ENCODE measurements at places on chromosomes 2 and 18.

DNA sequence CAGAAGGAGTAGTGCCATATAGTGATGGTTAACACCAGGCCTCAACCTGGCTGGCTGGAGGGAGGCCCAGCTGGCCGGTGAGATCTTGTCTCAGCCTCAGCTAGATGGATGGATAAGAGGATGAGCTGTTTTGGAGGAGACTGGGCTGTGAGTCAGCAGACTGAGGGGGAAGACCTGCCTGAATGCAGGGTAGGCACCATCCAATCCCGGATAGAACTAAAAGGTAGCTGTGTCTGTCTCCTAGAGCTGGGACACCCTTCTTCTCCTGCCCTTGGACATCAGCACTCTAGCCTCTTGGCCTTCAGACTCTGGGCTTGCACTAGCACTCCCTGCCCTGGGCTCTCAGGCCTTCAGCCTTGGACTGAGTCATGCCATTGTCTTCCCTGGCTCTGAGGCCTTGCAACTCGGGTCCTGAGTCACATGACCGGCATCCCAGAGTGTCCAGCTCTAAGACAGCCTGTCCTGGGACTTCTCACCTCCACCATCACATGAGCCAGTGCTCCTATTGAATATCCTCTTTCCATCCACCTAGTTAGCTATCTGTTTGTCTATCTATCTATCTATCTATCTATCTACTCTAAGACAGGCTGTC is 131.3 kb downstream of the TPO start:
- peak; percentile 66 for DNase-seq

- no peak for DNase-seq
These were observed 675.3 kb downstream of the TMEM182 start for GRCh38 chr2:103437161-103437560.

DNA sequence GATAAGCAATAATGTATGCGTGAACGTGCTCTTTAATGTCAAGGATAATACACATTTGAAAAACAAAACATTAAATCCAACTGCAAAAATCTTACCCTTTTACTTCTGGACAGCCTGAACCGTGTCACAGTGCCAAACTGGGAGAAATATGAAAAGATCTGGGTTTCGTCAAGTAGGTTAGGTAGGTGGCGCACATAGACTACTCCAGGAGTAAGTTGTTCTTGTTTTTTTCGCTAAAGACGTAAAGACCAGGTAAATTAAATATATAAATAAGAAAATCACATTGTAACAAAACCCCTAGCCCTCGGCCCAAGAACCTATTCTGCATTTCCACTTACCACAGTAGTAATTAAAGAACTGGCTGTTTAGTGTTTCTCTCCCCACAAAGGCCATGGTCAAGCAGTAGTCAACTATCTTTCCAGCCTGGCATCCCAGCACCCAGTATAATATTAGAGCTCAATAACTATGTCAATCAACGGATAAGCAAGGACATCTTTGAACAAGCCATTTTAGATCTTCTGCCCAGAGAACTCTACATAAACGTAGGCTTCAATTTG is 1.1 kb downstream of the NIFK start:
- DNase-seq: no peak

GRCh38 chr2:225889452-225889851 is 489.9 kb downstream of the NYAP2 start:
- peak; percentile 82 for DNase-seq

DNA sequence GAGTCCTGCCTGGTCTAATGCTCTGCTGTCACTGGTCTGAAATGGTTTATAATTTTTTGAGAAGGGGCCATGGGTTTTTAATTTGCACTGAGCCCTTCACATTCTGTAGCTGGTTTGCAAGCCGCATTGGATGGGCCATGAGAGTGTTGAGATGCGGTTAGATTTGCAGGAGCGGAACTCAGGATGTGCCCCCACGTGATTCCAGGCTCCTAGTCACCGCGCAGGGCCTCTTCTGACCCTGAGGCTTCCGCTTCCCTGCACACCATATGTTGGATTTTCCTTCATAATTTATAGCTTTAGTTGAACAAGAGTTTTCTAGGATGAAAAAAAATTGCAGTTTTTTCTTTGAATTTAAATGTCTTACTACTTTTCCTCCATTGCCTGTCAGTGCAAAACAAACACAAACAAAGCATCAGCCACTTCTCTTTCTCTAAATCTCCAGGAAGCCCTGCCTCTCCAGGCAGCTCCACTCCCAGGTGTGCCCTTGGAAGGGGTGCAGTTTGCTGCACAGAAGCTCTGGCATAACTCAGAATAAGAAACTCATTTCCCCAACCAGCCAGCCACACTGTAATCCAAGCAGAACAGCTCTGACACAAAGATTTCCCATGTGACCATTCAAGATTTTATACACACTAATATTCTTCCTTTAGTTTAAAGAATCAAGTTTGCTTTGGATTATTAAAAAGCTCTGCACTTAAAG is 18.4 kb upstream of the TPO start:
- DNase-seq: no peak

GRCh38 chr2:203599509-203599908 is 64.4 kb upstream of the RAPH1 start:
- no peak for DNase-seq

DNA sequence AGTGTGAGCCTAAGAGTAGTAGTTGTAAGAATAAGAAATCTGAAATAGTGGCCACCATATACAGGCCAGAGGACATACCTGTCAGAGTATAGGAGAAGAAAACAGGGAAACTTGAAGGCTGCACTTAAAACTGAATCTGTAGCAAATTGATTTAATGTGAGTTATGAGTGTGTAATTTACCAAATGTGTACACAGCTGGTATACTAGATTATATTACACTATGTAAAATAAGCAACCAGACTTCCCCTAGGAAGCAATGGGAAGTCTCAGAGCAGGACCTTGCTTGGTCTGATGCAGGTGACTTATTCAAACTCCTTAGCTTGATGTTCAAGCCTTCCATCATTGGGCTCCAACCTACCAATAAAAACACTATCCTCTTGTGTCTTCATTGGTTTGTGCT is 17.3 kb upstream of the EPC2 start:
- DNase-seq: no peak

GRCh38 chr2:215811409-215812345 is 201.7 kb downstream of the MREG start:
- DNase-seq: no peak

DNA sequence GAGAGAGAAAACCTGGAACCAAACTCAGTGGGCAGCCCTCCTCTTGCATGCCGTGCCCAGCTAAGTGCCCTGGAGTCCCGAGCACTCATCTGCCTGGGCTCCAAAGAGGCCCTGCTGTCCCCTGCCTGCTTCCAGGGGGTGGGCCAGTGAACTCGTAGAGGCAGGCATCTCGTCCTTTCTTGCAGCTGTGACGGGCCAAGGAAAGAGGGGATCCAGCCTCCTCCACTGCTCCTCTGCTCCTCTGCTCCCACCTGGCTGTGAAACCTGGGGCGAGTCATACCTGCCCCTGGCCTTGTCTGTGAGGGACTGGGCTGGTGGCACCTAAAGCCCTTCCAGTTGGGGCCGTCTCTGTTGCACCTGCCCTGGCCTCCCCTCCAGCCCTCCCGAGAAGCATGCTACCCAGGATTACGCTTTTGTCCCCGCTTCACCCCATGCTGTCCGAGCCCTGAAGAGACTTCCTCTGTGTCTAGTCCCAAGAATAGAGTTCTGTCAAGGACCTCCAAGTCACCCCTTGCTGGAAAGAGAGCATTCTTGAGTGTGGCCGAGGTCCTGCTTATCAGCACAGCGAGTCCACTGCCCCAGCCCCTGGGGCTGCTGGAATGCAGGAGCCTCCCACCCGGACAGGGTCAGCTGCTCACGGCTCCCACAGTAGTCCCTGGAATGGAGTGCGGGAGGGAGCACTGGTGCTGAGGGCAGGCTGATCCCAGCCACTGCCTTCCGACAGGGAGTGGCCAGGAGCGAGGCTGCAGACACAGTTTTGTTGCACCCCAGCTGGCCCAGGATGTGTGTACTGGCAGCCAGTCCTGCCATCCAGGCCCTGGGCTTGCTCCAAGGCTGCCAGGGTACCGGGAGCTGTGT is 14.3 kb downstream of the KCNK3 start:
- no peak for DNase-seq

GRCh38 chr18:75076286-75076685 is 132.7 kb downstream of the PTGR3 start:
- no peak for DNase-seq

- DNase-seq: no peak
These were observed 2091.1 kb upstream of the PIK3C3 start for GRCh38 chr18:39863916-39864315.

GRCh38 chr2:191115804-191116203 is 35.0 kb downstream of the STAT4 start:
- DNase-seq: peak; percentile 8

- DNase-seq: no peak
These were observed 2.9 kb upstream of the NPPC start for GRCh38 chr2:231928901-231929725.

- DNase-seq: peak; percentile 17
These were observed 1124.9 kb upstream of the ZEB2 start for GRCh38 chr2:145644820-145645302.

DNA sequence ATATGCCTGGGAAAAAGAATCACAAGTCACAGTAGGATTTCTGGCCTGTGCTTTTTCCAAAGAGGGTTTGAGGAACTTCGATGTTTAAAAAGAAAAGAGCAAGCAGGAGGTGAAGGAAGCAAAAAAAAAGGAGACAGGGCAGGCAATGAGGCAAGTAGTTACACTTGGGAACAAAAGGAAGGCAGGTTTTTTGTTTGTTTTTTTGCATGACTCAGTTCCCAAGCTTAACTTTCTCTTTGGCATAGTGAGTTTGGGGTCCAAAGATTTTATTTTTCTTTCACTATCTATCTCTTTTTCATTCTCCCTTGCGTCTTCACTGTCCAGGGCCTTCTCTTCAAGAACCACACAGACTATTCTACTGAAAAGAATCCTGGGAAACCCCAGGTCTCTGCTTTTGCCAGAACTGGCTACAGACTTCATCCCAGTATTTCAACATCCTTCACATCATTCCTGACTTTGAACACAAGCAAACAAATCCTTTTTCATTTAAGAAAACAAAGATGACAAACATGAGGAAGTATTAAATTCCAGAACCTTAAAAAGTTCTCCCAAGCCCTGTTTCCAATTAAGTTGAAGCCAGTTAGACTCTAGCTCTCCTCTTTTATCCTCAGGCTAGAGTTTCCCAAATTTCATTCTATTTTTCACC is 210.7 kb upstream of the RND3 start:
- peak; percentile 68 for DNase-seq

- peak; percentile 38 for DNase-seq
These were observed 44.1 kb upstream of the NDUFV2 start for GRCh38 chr18:9058406-9058805.
